ENCODE measurements at places on chromosomes 1 and 21.

- no peak for DNase-seq
Observed at GRCh38 chr1:232473324-232473723, 156.6 kb downstream of the SIPA1L2 start.

DNA sequence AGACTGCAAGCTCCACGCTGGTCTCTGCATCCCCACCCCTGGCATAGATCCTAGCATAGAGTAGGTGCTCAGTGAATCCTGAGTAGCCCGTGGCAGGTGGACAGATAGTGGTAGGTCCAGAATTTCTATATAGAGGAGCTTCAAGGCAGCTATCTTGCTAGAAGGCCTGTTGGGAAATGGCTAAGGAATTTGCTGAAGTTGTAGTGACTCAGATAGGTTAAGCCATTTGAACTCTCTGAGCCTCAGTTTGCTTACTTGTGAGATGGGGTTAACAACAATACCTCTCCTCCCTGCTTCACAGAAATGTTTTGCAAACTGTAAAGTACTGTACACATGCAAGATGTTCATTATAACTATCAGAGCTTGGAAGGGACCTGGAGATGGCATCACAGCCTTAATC, 23.4 kb upstream of the EPHB2 start:
- DNase-seq: no peak

GRCh38 chr21:35227786-35228185, 178.7 kb upstream of the RUNX1 start:
- DNase-seq: no peak

- peak; percentile 80 for DNase-seq
Observed at GRCh38 chr1:203327684-203328457, 22.6 kb downstream of the BTG2 start.

DNA sequence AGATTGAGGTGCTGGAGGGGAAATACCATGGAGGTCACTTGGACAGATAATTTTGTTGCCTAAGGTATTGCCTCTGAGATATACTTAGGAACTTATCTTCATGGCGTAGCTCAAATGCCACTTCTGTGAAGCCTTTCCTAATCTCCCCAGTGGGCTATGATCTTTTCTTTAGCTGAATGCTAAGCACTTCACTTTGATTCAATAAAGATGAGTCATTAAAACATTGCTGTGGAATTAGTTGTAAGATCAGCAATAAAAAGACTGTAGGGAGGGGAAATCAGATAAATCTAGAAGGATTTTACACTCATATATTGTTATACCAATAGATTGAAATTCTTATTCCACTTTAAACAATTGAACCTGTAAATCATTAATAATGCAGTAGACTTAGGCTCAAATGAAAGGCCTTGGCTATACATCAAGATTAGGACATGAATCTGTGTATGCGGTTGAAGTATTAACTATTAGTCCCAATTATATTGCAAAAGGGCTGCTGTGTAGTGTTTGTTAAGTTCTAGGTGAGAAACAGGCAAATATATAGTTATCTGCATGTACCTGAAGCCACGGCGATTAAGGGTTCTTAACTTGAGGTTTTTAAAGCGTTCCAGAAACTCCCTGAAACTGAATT, 19.2 kb upstream of the MAGOH start:
- DNase-seq: no peak

GRCh38 chr1:78687914-78688313, 38.3 kb downstream of the IFI44 start:
- DNase-seq: no peak

- no peak for DNase-seq
Observed at GRCh38 chr1:36321119-36321951, 2.1 kb downstream of the EVA1B start.

DNA sequence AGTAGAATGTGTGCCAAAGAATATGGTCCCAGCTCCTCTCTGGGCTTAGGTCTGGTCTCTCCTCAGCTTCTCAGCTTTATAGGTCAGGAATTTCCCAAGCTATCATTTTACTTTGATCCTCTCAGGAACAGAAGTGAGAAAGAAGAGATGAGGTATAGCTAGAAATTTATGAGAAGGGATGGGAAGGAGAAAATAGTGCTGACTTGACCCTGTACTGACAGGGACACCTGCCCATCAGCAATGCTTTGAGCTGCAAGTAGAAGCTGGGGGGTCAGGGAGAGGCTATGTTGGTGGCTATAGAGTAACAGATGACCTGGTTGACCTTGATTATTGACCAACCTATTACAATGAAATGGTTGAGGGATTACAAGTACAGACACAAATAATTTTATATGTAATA, 75.0 kb downstream of the XCL2 start:
- DNase-seq: no peak

GRCh38 chr1:40014253-40014706, 26.2 kb upstream of the CAP1 start:
- DNase-seq: no peak

DNA sequence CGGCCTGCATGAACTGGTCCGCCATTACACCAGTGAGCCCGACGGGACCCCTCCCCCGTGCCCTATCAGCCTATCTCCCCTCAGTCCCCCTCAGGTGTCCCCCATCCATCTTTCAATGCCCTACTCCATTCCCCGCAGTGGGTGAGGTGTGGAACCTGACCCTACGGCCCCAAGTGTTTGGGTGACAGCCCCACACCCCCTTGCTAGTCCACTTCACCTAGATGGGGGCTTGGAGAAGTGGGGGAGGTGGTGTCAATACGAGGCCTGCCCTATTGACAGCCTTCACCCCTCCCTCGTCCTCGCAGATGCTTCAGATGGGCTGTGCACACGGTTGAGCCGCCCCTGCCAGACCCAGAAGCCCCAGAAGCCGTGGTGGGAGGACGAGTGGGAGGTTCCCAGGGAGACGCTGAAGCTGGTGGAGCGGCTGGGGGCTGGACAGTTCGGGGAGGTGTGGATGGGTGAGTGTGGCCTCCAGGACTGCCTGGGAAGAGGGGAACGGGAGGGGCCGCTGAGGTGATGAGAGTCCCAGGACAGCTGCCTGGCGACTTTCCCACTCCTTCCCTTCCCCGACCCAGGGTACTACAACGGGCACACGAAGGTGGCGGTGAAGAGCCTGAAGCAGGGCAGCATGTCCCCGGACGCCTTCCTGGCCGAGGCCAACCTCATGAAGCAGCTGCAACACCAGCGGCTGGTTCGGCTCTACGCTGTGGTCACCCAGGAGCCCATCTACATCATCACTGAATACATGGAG, 15.7 kb upstream of the HDAC1 start:
- no peak for DNase-seq

DNA sequence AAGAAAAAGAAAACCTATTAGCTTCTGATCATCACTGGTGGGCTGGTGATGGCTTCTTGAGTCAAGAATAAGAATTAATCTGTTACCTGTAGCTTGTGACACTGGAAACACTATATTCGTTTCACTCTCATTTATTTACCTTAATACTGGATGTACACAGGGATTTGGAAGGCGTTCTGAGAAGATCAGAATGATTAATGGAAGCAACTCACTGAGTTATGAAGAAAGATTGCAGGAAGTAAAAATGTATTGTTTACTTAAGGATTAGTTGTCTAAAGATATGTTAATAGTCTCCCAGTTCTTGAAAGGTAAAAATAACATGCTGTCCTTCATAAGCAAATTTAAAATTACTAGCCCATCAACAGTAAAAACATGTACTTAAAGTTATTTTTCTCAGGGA, 644.9 kb upstream of the NCAM2 start:
- no peak for DNase-seq

- no peak for DNase-seq
Observed at GRCh38 chr1:85563139-85563538, 17.4 kb upstream of the CCN1 start.

DNA sequence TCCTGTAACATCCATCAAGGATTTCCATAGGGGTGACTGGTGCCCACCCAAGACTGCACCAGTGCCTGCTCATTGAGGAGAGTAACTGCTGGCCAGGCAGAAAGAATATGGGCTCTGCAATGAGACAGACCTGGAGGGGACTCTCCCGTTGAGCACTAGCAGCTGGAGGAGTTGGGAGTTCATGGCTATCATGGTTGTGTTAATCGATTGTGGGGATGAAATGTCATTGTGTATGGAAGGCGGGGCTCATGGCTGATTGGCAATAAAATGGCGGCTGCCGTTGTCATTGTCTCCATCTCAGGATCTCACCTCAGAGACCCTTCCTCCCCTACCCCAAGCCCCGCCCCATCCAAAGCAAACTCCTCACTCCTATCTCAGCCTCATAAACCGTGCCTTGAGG, 3.9 kb downstream of the TMEM125 start:
- no peak for DNase-seq

DNA sequence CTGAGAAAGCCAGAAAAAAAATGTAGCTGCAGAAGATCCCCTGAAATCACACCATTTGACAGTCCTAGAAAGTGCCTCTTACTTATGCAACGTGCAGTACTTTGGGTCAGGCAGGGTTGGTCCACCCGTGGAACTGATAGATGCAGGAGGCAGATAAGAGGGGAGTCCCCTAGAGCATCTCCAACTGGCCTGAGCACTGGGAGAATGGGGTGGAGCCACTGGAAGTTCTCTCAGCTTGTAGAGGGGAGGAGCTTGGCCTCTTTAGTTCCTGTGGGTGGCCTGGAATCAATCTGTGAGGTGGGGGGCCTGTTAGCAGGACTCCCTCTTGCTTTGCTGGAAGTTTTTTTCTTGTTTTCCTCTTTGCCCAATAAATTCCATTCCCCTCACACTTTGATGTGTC, 335.7 kb upstream of the NCAM2 start:
- DNase-seq: no peak

GRCh38 chr1:117830222-117830621, 99.2 kb downstream of the GDAP2 start:
- DNase-seq: no peak

DNA sequence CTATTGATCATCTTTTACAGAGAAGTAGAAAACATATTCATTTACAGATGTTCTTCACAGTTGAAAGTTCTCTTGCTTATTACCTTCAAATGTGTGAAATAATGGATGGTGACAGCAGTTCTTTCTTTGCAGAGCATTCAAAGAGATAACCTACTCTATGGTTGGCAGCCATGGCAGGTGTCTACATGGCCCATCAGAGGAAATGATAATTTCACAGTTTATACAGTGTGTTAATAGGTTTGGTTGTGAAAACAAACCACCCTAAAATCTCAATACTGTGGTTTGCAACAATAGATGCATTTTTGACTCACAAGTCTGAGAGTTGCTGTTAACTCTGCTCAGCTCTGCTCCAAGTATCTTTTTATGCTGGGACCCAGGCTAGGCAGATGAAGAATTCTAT, 241.2 kb upstream of the SAMSN1 start:
- DNase-seq: no peak

GRCh38 chr1:214391873-214392645, 111.1 kb downstream of the SMYD2 start:
- no peak for DNase-seq

GRCh38 chr1:175797576-175797975, 54.2 kb upstream of the TNR start:
- no peak for DNase-seq

DNA sequence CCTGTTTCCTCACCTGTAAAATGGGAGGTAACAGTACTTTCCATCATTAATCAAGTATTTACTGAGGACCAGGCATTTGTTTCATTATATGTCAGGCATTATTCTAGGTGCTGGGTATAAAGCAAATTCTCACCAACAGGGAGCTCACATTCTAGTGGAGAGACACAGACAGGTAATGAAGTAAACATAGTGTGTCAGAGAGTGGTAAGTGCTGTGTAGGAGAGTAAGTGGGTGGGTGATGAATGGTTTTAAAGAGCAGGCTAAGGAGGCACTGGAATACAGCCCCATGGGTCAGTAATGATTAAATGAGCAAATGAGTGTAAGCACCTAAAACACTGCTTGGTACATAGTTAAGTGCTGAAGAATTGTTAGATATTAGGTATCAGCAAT, 60.4 kb downstream of the DNTTIP2 start:
- DNase-seq: no peak

GRCh38 chr21:41228492-41228891, 60.5 kb downstream of the BACE2 start:
- DNase-seq: no peak

DNA sequence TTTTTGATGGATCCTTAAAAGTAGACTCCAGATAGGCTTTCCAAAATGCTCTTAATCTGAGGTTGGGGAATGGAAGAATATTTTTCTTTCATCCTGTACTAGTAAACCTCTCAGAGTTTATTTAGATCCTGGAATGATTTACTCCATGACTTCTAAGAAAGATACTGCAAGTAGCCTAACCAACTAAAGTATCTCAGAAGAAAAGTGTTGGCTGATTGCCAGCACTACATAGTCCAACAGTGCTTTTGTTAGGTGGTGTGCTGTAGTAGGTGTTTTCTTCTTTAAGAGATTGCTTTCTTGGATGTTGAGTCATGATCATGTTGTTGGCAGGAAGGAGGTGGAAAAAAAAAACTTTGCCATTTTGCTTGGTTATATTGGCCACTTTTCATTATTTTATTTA, 119.8 kb downstream of the OSBPL9 start:
- no peak for DNase-seq

- DNase-seq: no peak
Observed at GRCh38 chr1:230682274-230682673, 31.6 kb downstream of the AGT start.

DNA sequence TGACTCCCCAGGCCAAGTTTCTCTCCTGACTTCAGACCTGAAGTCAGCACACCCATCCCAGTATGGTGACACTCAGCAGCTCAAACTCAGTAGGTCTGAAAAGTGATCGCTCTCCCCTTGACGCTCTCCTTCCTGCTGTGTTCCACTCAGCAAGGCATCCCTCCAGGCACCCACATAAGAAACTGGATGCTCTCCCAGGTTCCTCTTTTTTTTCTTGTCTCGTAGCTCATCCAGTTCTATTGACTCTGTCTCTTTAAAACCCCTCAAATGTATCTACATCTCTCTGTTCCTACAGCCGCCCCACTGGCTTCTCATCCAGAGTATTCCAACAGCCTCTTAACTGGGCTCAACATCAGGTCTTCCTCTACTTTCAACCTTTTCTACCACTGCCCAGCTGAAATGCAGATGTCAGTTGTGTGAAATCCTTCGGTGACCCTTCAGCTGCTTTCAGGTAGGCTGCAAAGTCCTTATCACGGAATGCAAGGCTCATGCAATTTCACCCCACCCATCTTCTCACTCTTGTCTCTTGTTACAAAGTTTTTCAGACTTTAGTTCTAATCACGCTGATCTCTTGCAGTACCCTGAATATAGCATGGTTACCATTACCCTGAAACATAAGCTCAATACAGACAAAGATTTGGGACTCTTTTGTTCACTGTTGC, 286.2 kb upstream of the POU3F1 start:
- DNase-seq: no peak
